Gastroesophageal sphincter (tissue), 4 donors: ENCODE measurements at places on chromosomes 4 and X.
A peak's percentile ranks its signal among the peaks of the same experiment; 100 is the strongest.

DNA sequence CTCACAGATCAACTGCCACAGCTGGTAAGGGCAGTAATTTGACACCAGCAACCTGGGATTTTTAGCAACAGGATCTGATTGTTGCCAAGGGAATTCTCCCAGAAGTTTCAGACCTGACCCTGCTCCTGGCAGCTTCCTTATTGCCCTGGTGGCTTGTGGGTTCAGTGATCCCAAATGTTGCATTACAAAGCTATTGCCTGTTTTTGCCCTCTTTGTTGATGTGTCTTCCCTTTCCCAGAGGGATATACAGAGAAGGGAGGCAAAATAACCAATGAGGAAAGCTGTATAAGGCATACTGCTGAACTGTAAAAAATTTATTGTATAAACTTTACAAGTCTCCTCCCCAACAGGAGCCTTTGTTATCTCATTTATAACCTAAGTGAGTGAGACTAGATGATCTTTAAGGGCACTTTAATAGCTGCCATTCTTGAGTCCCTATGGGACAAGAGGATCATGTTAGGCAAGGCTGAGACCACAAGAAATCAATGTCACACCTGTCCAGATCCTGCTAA lies 22.2 kb downstream of the VSIG4 start:
- no peak for ATAC-seq

DNA sequence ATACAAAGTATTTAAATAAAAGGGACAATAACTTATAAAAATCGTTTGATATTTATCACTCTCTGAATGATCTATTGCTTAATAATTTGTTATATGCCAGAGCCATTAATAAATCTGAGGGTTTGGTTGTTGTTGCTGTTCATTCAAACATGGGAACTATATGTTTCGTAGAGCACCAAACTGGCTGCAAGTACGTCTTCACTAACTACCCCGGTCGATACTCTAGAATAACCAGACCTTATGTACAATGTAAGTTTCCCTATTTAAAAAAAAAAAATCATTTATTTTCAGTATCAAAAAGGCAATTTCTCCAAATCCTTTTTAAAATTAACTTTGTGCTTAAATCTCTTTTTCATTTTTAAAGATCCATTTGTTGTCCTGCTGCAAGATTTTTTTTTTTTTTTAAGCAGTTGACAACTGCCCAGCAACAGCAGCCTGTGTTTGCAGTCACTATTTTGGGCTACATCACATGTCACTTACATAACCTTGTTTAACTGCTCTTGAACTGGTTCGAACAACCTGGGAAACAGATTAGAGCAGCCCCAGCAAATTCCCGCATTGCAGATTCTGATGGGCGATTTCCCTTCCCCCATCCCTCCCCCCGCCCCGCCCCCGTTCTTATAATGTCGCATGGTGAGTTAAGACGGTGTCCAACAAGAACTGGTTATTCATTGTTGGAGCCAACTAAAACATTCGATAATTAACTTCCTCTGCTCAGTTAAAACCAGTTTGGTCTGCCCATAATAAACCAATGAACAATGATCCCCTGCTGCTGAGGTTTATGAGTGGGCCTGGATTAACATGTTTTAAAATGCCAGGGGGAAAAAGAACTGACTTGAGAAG lies 238.9 kb downstream of the NR3C2 start:
- no peak for ATAC-seq

DNA sequence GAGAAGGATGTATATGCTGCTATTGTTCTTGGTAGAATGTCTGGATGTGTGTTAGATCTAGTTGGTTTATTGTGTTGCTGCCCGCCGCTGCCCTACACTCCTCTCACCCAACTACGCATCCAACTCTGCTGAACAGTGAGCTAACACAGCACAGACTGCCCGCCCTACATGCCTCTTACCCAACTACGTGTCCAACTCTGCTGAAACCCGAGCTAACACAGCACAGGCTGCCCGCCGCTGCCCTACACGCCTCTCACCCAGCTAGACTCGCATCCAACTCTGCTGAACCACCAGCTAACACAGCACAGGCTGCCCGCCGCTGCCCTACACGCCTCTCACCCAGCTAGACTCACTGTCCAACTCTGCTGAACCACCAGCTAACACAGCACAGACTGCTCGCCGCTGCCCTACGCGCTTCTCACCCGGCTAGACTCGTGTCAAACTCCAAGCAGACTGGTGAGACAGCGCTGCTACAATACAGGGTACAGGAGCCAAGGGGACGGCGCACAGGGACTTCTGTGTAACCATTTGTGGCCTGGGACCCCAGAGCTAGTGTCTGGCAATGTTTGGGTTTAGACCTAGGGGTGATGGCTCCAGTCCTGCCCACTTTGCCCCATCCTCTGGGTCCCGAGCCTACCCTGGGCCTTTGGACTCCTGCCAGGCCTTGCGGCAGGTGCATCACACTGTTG lies 11.6 kb upstream of the CTBP1 start:
- ATAC-seq: no peak

- ATAC-seq: no peak
These were observed 74.4 kb upstream of the DYNLT3 start for GRCh38 chrX:37921758-37922157.

DNA sequence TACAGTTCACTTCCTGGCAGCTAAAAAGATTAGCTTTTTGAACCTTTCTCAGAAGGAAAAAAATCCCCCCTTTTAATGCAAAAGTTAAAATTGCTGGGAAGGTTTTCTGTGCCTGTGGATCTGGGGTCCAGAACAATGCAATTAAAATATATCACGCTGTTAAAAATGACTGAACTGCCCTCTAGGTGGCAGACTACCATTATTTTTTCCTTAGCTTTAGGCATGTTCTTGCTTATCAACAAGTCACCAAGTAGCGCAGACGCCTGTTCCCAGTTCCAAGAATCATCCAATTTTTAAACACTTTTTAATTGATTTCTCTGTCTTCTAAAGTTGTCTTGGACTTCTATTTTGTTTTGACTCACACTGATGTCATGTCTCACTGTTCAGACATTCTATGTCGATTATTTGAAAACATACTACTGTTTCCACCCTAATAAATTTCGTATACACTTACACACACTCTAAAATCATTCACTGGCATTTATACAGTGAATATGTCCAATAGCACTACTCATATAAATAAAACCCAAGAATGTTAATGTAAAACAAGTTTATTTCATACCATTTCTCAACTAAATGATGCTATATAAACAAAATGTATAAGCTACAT lies 661.6 kb downstream of the RAPGEF2 start:
- ATAC-seq: no peak

- no peak for ATAC-seq
These were observed 203.3 kb upstream of the HS3ST1 start for GRCh38 chr4:11632025-11632424.

DNA sequence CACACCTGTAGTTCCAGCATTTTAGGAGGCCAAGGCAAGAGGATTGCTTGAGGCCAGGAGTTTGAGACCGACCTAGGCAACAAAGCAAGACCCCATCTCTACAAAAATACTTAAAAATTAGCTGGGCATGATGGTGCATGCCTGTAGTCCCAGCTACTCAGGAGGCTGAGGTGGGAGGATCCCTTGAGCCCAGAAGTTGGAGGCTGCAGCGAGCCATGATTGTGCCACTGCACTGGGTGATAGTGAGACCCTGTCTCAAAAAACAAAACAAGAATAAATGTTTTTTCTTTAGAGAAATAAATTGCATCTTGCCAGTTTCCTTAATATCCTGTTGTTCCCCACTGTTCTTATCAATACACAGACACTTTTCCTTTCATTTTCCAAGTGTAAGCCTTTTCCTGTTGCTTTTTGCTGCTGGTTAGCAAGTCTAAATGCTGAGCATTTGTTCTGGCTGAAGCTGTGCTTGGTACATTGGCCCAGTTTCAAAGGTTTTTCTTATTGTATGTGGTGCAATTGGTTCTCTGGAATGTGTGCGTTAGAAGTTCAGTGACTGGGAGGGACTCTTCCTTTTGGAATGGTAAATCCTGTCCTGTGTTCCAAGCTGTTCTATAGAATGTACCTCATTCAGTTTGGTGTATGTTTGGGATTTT lies 98.2 kb downstream of the AFF1 start:
- ATAC-seq: peak; percentile 29

GRCh38 chrX:42752730-42753129 lies 25.2 kb downstream of the PPP1R2C start:
- no peak for ATAC-seq
